Renal cortex interstitium (tissue), 15 donors: ENCODE measurements at places on chromosomes 1 and 21.

GRCh38 chr1:43255438-43256210 lies 14.2 kb upstream of the TMEM125 start:
- DNase-seq = no peak

GRCh38 chr1:12404918-12405317 lies 175.1 kb downstream of the VPS13D start:
- no peak for DNase-seq

- no peak for DNase-seq
These were observed 35.1 kb upstream of the DIP2A start for GRCh38 chr21:46423546-46424038.

DNA sequence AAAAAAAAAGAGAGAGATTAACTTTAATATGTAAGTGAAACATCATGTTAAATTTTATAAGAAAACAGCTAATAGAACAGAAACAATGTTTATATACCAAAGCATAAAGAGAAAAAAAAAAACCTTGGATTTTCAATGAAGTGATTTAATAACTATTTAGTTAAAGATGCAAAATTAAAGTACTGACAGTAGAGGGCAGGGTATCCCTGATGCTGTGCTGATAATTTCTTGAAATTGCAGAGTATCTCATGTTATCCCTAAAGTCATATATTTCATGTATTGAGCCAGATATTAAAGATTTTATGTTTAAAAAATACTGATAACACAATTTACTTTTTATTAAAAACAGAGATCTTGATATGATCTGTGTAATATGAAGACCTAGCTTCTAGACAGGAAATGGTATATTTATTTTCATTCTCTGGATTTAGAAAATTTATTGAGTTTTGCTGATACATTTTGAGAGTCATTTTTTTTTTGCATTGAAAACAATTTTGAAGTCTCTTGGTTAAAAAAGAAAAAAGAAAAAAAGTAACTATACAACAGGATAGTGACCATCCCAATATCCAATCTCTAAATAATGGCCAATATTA lies 273.2 kb downstream of the USP25 start:
- DNase-seq = no peak

- DNase-seq = no peak
These were observed 10.6 kb downstream of the TRIT1 start for GRCh38 chr1:39872698-39873097.

DNA sequence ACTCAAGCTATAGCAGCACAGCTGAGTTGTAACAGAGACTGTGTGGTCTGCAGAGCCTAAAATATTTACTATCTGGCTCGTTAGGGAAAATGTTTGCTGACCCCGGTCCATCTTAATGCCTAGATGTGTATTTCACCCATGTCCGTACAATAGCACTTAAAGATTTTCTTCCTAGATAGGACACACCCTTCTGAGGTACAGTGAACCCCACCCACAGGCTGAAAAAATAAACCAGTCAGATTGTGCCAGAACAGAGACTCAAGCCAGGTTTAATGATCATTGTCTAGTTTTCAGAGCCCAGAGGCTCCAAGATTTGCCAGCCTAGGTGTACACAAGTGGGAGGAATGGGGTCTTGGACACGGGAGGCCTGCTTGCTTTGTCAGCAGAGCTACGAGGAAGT lies 5.6 kb downstream of the AMIGO1 start:
- DNase-seq = no peak

DNA sequence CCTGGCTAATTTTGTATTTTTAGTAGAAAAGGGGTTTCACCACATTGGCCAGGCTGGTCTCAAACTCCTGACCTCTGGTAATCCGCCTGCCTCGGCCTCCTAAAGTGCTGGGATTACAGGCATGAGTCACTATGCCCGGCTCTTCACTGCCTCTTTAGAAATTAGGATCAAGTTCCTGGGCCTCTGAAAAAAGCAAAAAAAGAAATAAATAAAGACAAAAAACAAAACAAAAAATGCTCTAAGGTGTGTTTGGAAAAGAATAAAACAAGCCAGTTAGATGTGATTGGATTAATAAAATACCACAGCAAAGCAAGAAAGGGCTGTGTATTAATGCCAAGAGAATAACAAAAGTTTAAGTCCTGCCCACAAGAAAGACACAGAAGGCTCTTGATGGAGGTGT lies 4.2 kb upstream of the ABCB10 start:
- no peak for DNase-seq

- DNase-seq = no peak
These were observed 10.8 kb downstream of the GPR3 start for GRCh38 chr1:27403065-27403726.

- no peak for DNase-seq
These were observed 1.8 kb upstream of the CHML start for GRCh38 chr1:241641773-241642592.

- no peak for DNase-seq
These were observed 17.7 kb downstream of the CD1E start for GRCh38 chr1:158371188-158371953.

DNA sequence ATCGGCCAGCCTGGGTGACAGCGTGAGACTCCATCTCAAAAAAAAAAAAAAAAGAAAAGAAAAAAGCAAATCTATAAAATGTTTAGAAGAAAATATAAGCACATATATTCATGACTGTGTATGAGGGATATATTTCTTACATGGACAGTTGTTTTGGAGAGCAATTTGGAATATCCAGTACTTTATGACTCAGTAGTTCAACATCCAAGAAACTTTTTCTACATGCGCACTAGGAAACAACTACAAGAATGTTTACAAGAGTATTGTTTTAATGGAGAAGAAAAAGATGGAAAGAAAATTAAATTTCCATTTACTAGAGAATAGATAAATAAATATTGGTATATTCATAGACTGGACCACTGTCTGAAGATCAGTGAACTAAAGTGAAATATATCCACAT lies 77.5 kb downstream of the MAST2 start:
- DNase-seq = no peak

DNA sequence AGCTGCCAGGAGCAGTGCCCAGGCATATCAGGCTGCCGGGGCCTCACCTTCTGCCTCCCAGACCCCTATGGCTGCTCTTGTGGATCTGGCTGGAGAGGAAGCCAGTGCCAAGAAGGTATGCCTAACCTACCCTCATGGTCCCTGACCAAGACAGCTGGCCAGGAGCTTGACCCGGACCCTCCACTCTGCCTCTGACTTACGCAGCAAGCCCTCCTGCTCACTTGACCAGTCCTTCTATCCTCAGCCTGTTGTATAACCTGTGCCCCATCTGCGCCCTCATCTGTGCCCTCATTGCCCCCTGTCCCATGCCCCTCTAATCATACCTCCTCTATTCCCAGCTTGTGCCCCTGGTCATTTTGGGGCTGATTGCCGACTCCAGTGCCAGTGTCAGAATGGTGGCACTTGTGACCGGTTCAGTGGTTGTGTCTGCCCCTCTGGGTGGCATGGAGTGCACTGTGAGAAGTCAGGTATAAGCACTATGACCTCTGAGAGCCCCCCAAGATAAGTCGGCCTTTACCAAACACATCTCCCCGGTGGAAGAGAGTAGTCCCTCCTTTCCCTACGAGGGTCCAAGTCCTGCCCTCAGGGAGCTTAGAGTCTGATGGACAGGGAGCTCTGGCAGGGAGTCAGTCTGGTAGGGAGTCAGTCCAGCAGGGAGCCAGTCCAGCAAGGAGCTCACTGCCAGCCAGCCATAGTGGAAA lies 6.8 kb downstream of the TIE1 start:
- no peak for DNase-seq

DNA sequence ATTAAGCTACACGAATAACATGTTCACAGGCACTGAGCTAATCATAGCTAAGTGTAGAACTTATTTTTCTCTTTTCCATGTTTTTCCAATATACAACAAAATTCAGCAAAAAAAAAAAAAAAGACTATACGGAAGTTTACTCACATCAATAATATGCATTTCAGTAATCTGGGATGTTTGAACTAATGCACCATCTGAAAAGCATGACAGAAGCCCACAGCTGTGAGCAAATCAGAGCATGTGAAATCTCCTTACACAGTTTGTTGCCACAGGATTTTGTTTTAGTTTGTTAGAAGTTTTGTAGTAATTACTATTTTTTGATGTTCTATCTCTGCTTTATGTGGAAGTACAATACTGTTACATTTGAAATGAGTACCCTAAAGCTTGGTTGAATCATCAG lies 1051.7 kb downstream of the TTLL7 start:
- DNase-seq = no peak

GRCh38 chr1:230073371-230074035 lies 6.5 kb downstream of the GALNT2 start:
- no peak for DNase-seq

GRCh38 chr1:234503193-234504050 lies 24.4 kb upstream of the TARBP1 start:
- no peak for DNase-seq

- DNase-seq = no peak
These were observed 87.7 kb downstream of the RAB3GAP2 start for GRCh38 chr1:220184506-220184905.

- no peak for DNase-seq
These were observed 58.5 kb upstream of the FGGY start for GRCh38 chr1:59238333-59238934.

DNA sequence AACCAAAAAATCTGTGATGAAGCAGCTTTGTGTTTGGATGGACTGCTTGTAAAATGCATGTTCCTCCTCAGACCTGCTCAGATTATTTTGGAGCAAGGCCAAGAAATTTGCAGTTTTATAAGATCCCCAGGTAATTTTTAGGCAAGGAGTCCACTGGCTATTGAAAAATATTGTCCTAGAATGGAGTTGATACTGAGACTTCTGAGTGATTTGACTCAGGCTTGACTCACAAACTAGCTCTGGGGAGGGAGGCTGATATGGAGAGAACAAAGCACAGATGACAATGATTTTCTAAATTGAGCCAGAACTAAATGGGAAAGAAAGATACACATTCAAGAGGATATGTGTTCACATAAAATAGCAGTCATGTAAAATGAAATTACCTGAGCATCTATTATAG lies 36.7 kb downstream of the AGL start:
- no peak for DNase-seq

DNA sequence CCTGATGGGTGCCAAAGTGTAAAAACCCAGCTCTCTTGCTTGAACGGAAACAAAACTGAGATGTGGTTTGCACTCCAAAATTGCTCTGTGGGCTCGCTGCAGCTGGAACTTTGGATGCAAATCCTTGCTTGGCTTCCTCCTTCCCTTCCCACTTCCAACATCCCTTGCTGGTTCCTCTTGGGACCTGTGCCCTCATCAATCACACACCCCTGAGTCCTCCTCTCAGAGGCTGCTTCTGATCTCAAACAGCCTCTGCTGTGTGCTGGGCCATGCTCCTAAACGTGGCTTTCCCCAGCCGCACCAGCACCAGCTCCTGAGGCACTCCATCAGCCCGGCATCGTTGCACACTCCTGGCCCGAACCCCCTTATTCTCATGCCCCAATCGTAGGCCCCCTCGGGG lies 124.3 kb upstream of the RAB4A start:
- no peak for DNase-seq

DNA sequence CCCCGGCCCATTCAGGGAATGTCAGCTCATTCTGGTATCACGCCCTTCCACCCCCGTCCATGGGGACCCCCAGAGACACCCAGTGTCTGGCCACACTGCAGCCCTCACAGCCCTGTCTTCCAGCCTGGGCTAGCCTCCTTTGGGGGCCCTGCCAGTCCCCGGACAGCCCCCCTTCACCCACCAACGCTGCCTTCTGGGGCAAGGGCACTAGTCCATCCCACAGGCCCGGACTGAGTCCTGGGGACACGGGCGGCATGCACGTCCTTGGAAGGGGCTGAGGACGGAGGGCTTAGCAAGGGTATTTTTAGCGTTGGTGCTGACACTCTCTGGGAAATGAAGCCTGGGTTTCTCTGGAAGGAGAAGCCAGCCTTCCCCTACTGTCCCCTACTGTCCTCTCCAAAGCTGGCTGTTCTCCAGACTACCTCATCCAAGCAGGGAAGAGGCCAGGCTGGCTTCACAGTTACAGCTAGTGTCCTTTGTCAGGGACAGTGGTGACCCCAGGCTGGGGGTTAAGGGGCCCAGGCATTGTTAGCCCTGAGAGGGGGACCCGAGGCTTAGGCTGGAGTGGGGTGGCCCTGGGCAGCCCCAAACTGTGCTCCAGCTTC lies 39.5 kb downstream of the COQ8A start:
- DNase-seq = no peak

GRCh38 chr1:173502104-173502503 lies 25.0 kb downstream of the PRDX6 start:
- DNase-seq = no peak

GRCh38 chr1:214553142-214553710 lies 1.8 kb upstream of the PTPN14 start:
- no peak for DNase-seq

GRCh38 chr1:44685881-44686280 lies 11.4 kb downstream of the ARMH1 start:
- DNase-seq = no peak

DNA sequence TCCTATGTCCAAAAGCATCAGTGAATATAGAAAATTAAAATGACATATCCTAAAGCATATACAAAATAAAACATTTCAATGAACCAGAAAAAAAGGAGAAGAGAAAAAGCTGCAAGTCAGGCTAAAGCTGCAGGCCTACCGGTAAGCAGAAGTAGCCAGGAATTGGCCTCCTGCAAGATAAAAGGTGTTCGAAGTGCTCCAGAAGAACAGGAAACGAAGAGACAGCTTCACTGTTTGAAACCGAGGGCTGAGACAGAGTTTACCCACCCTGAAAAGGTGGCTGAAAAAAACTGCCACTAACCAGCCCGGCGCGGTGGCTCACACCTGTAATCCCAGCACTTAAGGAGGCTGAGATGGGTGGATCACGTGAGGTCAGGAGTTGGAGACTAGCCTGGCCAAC lies 37.4 kb downstream of the NSL1 start:
- no peak for DNase-seq

- no peak for DNase-seq
These were observed 1.0 kb downstream of the ZNF496 start for GRCh38 chr1:247330548-247331171.

GRCh38 chr21:17777072-17777765 lies 41.9 kb downstream of the C21orf91 start:
- DNase-seq = no peak

GRCh38 chr1:196306421-196306820 lies 301.8 kb downstream of the KCNT2 start:
- no peak for DNase-seq

DNA sequence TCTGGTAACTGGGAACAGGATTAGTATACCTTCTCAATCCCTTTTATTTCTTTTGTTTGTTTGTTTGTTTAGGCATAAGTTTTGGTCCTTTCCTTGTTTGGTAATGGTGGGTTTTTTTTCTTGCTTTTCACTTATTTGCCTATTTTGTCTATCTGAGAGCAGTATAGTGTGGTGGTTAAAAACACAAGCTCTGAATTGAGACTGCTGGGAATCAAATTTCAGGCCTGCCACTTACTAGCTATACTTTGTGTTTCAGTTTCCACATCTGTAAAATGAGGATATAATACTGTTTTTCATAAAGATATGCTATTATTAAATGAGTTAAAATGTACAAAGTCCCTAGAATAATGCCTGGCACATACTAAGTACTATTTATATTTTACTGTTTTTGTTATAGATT lies 81.6 kb upstream of the IVNS1ABP start:
- no peak for DNase-seq
